ENCODE measurements at places on chromosomes 16 and 17.

GRCh38 chr17:31148205-31148604, 53.4 kb downstream of the NF1 start:
- DNase-seq = no peak

DNA sequence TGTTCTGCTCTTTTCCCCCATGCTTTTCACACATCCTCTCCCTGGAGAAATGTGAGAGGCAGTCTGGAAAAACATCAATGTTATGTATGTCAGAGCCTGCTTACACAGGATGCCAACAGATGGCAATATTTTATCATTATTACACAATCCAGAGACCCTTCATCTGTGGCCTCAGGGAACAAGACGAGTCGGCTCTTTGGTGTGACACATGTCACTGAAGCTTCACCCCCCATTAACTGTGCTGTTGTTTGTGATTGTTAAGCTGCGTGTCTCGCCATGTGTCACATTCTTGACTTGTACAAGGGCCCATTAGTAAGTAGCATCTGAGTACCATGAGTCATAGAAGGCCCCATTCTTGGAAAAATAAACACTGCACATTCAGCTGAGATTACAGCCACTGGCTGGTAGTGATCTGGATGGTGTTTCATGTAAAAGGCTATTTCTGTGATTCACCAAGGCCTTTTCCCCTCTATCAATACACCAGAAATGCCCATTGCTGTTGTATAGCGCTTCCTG, 682.1 kb upstream of the SOX9 start:
- DNase-seq = peak; percentile 1

GRCh38 chr16:53043986-53044601, 8.6 kb downstream of the CHD9NB start:
- no peak for DNase-seq

GRCh38 chr16:75288596-75289120, 37.2 kb upstream of the BCAR1 start:
- no peak for DNase-seq

DNA sequence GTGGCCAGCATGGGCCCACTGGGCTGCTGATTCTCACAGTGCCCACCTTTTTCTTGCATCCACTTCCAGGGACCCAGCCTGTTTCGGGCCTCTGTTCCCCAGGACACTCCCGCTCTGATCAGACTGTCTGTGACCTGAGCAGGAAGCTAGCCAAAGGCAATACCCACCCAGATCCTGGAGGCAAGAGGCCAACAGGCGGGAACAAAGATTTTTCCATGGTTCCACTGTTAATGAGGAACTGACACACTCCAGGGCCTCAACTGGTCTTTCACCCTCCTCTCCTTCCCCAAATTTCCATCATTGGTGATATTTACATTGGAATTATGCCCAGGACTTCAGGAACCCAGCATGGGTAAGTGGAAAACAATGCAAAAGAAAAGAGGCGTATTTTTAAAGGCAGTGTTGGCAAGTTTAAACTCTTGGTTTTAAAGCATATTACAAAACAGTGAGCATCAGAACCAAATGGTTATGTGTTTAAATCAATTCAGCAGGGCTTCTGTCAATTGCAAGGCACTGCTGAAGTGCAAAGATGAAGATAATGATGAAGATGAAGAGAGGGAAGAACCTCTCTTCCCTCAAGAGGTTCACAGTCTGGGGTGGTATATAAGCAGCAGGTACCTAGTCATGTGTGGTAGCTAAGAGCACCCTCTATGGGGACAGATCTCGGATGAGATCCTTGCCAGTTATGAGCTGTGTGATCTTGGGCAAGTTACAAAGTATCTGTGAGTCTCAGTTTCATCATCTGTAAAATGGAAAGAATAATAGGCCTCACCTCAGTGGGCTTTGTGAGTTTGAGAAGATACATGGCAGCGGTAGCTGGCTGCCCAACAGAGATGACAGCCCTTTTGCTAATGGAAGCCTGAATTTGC, 14.4 kb upstream of the ATP2A3 start:
- DNase-seq = no peak

GRCh38 chr17:79092567-79092966, 17.9 kb downstream of the ENGASE start:
- no peak for DNase-seq

- DNase-seq = no peak
Observed at GRCh38 chr16:85401917-85402766, 211.0 kb upstream of the GSE1 start.

DNA sequence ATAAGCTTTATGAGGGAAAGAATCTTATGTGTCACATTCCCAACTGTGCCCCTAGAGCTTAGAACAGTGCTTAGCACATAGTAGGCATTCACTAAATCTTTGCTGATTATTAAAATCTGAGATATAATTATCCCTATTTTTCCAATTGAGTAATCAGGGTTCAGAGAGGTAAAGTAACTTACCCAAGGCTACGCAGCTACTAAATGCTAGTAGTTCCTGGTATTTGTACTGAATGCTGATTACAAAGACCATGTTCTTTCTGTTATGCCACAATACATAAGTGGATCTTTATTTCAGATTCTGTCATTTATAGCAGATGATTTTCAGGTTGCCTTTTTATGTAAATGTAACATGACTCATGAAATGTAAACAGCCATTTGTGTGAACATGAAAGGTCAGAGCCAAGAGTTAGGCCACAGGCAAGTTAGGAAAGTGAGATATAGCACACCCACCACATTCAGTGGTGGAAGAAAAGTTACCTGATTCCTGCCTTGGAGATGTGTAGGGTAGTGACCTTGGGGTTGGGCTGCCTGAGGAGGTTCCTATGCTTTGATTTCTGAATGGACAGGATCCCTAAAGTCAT, 77.2 kb downstream of the FTO start:
- no peak for DNase-seq

- DNase-seq = no peak
Observed at GRCh38 chr17:74604200-74604599, 12.1 kb upstream of the CD300LD start.

GRCh38 chr17:50841949-50842354, 6.6 kb downstream of the WFIKKN2 start:
- peak; percentile 97 for DNase-seq

- no peak for DNase-seq
Observed at GRCh38 chr16:1001096-1001495, 19.5 kb downstream of the SOX8 start.

DNA sequence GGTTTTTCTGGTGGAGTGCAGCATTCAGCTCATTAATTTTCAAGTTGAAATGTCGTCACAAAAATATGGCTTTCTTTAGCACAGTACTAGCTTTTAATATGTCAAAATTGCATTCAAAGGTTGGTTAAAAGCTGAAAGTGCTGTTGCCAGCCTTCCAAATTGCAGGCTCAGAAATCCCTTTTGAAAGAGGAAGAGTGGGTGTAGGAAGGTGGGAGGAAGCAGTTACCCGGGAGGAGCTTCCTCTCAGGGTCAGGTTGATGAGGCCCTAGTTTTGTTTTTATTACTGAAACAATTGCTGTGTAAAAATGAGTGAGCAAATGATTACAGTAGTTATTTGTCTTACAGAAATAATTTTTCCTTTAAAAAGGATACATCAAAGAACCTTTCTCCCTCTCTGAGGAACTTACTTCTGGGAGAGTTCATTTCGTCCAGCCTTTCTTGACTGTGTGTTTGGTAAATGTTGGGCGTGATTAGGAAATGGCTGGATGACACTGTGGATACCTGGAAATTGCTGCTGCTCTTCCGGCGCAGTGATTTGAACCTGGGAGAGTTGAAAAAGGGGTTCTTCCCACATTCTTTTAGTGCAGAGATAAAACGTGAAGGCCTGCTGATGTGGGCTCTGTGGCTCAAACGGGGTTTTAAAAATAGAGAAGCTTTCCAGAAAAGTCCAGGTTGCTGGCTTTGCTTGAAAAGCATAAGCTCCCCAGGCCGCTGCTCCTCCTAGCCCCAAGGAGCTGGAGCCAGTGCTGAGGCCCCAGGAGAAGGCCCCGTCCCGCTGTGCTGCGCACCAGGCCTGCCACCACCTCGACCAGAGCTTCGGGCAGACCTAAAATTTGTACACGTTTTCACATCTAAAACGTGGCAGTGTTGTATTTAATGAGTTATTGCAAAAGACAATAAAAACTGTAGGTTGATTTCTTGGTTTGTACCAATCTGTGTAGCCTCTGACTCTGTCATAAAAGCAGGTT, 41.7 kb downstream of the SEC14L1 start:
- no peak for DNase-seq

- peak; percentile 54 for DNase-seq
Observed at GRCh38 chr17:74987909-74988711, 678 bp downstream of the CDR2L start.

DNA sequence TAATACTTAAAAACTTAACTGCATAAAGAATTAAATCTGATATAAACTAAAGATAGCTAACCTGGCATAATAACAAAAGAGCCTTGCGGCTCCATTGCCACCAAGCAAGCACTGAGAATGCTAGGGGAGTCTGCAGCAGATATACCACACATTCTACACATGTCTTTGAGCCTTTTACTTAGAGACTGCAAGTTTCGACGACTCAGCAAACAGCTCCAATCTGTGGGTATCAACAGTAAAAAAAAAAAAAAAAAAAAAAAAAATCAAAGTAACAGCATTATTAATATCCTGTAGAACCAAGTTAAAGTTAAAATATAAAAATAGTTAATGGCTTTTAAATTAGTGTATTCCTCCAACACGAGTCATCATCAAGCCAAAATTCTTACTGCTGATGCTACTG, 27.8 kb upstream of the INTS2 start:
- DNase-seq = no peak

DNA sequence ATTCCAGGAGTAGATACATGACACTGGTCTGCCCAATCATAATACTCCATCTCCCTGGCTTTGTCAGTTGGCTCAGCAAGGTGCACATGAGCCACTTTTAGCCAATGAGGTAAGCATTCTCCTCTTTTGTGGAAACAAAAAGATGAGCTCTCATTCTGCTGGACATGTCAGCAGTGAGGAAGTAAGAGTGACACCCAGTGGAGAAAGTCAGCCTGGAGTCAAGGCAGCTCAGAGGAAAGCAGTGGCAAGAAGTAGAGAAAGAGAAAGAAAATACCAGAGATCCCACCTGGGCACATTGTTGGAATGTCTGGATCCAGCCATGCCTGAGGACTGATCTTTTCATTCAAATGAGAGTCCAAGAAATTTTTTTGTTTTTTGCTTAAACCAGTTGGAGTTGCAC, 496.9 kb upstream of the C16orf82 start:
- DNase-seq = peak; percentile 7

DNA sequence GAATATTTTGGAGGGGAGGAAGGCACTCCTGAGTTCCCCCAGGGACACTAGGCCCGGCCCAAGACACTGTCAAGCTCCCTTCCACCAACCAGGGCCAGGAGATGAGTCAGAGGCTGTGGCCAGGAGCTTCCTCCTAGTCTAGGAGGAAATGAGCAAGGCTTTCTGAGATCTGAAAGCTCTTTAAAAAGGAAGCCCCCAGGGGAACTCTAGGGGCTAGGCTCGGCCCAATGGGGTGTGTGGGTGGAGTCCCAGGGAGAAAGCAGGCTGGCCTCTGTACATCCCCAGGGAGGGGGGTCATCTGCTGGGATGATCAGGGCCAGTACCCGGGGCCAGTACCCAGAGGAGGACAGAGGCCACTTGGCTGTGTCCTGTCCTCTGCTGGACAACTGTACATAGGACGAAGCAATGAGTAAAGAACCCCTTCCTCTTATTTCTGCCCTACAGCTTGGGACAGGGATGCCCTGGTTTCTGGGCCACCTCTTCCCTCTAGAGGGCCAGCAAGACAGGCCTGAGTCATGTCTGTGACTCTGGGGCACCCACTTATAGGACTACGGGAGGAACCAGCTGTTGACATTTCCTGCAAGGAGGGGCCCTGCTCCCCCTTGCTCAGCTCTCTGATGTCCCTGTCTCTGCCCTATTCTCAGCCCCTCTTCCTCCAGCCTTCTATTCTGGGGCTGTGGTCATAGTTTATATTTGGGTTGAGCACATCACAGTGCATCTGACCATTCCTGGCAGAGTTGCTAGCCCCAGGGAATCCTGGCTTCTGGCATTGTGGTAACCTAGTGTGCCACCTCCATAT, 2.7 kb downstream of the FHOD1 start:
- DNase-seq = no peak

DNA sequence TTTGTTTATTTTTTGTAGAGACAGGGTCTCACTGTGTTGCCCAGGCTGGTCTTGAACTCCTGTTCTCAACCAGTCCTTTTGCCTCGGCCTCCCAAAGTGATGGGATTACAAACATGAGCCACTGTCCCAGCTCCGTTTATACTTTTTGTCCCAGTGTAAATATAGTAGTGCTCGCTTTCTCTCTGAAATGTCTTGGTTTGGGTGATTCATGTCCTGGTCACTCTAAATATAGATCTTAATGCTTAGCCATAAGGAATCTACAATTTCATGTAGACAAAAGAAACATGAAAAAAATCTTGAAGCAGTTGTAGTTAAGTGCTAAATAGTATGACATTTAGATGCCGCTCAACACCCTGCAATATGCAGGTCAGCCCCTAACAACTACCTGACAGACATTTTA, 126.9 kb downstream of the KATNIP start:
- DNase-seq = no peak

DNA sequence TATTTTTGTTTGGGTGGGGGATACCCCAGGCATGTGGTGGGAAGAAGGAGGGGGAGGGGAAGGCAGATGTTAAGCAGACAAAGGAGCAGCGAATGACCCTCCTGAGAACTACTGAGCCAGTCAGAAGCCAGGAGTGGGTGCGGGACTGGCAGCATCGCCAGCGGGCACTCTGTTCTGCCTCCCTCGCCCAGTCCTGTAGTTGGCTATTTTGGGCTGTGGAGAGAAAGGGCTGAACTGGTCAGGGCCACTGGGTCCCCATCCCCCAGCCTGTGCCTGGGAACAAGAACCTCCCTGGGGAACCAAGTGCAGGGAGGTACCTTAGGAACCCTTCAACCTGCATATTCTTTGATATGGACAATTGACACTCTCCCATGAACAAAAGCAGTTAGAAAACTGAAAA, 6.4 kb downstream of the LRRC3C start:
- DNase-seq = no peak

- DNase-seq = peak; percentile 8
Observed at GRCh38 chr17:59607817-59608403, 11.8 kb upstream of the CLTC start.

- no peak for DNase-seq
Observed at GRCh38 chr16:59522826-59523225, 788.7 kb upstream of the GOT2 start.

DNA sequence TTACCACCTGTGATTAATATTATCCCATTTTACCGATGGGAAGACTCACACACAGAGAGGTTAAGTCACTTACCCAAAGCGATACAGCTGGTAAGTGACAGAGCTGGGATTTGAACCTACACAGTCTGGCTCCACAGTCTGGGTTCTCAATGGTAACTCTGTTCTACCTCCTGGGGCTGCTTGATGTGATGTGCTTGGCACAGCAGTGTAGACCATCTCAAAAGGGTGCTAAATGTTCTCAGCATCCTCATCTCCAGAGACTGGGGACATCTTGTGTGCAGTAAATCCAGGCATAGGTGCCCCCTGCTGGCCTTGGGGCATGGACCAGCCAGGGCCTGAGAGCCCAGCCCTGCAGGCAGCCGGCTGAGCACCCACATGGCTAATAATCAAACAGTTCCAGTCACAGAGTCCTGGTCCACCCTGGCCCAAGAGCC, 15.4 kb upstream of the KATNB1 start:
- peak; percentile 72 for DNase-seq

DNA sequence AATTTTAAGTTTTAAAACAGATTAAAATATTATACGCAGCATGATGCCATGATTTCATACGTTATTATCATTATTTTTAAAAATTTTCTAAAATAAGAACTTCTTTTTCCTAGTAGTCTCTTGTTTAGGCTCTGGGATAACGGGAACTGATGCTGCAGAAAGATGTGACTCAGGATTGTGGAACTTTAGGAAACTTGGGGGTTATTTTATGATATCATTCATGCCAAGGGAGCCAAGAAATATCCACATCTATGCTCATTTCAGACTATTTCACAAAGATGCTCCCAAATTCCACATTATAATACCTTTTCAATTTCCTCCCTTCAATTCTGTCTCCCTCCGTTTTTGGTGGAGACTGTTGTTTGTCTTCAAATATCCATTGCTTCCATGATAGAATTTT, 236.4 kb downstream of the HS3ST3A1 start:
- DNase-seq = no peak
